ENCODE measurements at places on chromosomes 1 and 21.

DNA sequence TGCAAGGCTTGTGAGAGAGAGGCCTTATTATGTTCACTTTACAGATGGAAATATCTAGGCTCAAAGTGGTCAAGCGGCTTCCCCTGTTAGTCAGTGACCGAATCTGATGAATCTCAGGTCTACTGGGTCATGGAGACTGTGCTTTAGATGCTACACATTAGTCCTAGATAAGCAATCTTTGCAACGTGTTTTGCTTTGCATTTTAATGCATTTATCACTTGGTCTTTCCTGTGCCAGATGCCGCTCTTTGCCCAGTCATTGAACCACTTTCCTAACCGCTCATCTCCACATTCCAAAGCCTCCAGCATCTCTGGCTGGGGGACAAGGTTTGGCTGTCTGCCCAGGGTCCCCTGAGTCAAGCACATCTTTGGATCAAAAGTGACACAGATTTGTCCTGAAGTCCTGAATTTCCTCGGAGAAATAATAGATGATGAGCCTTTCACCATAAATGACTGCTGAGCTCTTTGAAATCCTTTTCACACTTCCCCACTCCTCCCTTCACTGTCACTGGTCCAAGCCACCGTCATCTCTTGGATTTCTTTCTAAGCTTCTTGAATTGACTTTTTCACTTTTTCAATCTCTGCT is 96.0 kb upstream of the USP24 start:
- DNase-seq = no peak

DNA sequence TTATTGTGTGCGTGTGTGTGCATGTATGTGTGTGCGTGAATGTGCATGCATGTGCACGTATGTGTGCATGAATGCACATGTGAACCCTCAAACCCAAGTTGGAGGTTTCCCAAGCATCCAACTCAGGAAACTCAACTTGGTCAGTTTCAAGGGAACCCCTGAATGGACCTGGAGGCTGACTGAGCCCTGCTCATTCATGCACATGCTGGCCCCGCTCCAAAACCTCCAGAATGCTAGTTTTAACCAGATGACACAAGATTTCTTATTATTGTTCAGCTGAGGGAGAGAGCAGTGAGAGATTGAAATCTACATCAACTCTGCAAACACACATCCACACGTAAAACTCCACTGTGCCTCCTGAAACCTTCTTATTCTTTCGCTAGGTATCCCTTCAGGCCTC is 104.4 kb downstream of the OMA1 start:
- DNase-seq = no peak

DNA sequence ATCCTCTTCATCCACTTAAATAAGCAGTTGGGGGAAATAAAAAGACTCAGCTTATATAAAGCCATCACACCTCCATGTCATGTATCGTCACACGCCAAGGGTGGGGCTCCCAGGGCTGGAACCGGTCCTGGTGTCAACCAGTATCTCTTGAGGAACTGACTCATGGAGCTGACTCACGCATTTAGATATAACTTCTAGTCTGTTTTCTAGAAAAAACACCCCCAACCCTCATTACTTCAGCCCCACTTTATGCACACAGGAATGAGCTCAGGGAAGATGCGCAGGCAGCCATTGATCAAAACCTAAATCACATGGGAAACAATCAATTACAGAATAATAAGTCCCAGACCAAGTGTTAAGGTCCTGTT is 6.9 kb upstream of the IL22RA1 start:
- DNase-seq = no peak

GRCh38 chr1:93434987-93435386 is 12.9 kb upstream of the FNBP1L start:
- no peak for DNase-seq

Measured in ecto neural progenitor cell (in vitro differentiated cells).